ENCODE measurements at places on chromosomes 2 and 18.
A peak's percentile ranks its signal among the peaks of the same experiment; 100 is the strongest.

DNA sequence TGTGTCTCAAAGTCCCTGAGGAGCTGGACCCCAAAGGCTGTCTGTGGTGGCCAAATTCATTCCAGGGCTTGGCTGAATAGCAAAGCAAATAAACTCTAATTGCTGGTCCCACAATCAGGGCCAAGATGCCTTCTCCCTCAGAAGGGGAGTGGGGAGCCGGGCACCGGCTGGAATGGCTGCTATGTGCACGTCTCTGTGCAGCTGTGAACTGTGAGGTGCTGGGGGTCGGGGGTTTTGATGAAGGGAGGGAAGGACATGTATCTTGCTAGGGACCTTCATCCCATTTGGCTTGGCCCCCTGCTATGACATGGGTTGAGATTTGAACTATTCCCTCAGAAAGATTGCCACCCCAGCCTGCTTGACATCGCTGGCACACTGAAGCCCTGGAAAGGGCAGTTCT, 60.4 kb downstream of the CIB4 start:
- DNase-seq: no peak

- DNase-seq: no peak
Observed at GRCh38 chr18:74870950-74871349, 273.3 kb downstream of the ZNF407 start.

DNA sequence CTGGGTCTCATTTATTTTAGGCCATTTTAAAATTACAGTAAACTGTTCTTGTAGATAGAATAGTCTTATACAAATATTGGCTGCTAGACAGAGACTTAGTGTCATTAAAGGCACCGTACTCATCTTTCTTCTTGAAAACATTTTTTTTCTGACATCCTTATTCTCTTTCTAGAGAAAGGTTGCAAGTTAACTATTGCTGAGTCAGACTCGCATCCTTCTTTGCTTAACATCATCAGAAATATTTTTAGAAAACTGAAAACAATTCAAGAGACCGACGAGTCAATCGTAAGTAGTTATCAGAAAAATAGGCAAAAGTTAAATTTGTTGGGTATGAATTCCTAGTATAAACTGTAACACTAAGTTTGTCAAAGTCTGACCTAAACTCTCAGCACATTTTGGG, 72.2 kb downstream of the HNMT start:
- DNase-seq: no peak

DNA sequence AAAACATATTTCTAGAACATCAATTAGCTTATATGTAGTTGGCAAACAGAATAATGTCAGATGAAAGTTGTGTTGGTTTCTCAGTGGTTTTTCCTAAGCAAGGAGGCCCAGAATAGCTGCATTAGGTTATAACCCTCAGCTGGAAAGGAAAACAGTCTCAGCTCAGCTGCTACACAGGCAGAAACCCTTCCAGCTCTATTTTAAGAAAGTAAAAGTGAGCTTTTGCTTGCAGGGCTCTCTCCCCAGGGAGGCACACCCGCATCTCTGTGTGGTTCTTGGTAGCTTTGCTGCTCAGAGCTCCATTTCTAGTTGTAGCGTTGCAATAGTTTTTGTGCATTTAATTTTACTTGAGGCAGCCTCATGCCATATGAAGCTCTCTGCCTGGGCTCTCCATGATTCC, 54.6 kb downstream of the PIKFYVE start:
- DNase-seq: no peak

DNA sequence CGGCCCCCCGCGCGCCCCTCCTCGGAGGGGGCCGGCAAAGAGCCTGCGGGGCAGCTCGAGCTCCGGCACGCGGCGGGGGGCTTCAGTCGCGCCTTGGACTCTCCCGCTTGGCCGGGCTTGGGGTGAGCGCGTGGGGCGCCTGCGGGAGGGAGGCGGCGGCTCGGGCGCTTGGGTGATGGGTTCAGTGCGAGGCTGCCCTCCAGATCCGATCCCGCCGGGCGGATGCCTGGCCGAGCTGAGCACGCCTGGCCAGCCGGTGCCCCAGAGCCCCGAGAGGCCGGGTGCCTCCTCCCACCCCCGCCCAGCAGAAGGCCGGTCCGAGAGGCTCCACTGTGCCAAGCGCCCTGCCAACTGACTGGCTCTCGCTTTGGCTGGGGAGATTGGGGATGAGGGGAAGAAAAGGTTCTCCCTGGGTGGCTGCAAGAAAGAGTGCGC, 273 bp upstream of the NXPH2 start:
- no peak for DNase-seq

DNA sequence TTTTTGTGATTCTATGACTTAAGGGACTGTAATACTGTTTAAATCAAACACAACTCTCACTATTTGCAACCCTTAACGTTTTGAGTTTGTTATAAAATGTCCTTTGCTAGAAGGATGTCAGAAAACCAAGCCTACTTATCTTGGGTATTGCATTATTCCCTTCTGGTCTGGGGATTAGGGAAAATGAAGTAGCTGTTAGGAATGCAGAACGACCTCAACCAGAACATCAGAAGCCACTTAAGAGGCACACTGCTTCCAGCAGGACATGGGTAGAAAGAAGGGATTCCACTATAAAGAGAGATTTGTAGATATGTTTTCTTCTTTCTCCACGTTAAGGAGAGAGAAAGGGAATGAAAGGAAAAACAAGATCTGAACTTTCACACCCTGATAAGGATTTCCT, 101.2 kb downstream of the SETBP1 start:
- DNase-seq: no peak

DNA sequence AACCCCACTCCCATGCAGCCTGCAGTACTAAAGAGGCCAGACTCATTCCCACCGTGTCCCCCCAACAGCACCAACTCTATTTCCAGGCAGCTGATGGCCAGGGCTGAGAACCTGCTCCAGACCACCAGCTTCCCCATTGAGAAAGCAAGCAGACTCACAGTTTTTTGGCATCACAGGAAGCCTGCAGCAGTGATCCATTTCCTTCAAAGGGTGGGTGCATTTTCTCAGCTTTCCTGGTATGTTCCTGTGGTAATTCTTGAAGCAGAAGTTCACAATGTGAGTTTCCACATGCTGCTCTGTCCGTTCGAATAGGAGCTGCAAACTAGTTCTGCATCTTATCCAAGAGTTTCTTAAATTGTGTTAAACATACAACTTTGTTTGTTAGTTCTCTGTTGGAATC, 1249.6 kb upstream of the FAM98A start:
- no peak for DNase-seq

GRCh38 chr2:195411219-195411687, 245.8 kb upstream of the SLC39A10 start:
- no peak for DNase-seq

DNA sequence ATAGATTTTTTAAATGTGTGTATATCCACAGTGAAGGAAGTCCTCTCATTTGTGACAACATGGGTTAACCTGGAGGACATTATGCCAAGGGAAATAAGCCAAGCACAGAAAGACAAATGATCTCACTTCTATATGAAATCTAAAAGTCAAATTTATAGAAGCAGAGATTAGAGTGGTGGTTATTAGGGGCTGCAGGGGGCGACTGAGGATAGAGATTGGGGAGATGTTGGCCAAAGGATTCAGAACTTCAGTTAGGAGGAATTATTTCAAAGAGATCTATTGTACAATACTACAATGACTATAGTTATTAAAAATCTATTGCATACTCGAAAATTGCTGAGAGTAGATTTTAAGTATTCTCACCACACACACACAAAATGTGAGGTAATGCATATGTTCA, 252.4 kb upstream of the SLC39A10 start:
- no peak for DNase-seq

DNA sequence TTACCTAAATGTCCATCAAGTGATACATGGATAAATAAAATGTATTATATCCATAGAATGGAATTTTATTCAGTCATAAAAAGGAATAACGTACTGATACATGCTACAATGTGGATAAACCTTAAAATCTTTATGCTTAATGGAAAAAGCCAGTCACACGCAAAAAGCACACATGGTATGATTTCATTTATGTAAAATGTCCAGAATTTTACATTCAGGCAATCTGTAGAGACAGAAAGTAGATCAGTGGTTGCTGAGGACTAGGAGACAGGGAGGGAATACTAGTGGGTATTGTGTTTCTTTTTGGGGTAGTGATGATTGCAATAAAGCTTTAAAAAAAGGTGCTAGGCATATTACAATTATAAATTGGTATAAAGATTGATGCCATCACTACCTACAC, 30.7 kb upstream of the CD302 start:
- no peak for DNase-seq

DNA sequence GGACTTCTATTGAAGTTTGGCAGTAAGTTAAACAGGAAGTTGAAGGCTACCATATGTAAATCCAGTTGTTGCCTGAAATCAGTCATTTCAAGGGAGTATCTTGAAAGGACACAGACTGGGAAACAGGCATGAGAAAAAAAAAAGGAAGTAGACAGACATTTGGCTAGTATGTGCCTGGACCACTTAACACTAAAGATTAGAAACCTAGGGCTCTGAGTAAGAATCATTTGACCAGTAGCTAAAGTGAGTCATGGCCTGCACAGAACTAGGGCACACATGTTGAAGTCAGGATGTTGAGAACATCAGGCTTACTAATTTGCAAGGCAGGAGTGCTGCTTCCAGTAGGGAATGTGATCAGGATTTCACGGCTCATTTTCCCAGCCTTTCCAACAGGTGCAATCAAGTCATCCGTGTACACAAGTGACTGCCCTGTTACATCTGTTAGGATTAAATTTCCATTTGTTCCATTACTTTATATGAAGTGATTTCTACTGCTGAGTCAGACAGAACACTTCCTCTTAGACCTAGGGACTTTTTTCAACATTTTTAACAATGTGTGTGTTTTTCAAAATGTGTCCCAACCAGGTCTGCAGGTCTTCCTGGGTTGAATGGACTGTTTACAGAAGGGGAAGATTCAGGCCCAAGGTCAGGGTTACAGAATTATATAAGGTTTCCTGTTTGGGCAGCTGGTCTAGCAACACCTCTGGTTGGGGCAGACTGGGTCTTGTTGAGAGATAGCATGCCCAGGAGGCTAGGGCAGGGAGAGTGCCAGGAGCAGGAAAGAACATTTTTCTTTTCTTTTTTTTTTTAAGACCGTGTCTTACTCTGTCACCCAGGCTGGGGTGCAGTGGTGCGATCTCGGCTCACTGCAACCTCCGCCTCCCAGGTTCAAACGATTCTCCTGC, 145.6 kb downstream of the TGIF1 start:
- DNase-seq: peak; percentile 37

GRCh38 chr2:20633794-20634506, 16.9 kb downstream of the HS1BP3 start:
- no peak for DNase-seq

DNA sequence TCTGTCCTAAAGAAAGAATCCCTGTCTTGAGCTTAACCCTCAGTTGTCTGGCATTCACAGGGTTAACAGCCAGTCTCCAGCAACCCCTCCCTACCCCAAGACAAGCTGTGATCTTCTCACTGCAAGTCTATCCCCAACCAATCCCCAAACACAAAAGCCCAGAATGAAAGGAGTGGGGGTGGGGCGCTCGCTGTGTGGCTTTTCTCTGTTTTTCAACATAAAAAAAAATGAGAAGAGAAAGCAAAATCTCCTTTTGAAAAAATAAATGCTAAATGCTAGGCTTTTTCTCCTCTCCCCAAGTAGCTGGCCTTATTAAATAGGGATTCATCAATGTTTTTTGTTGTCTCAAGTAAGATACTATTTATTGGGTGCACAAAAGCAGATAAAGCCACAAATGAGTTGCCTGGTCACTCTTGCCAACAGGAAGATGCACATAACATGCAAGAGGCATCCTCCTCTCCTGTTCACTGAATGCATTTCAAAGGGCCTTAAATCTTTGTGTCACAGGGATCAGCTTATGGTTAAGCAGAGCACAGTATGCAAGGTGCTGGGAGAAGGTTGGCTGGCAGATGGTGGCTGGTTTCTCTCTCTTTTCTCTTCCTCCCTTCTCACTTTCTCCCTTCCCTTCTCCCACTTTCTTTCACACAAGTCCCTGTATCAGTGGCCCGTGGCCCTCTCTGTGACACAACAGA, 225.6 kb downstream of the CMPK2 start:
- DNase-seq: no peak

- no peak for DNase-seq
Observed at GRCh38 chr2:188345020-188345419, 53.3 kb downstream of the GULP1 start.

- DNase-seq: no peak
Observed at GRCh38 chr2:70044290-70045040, 42.8 kb upstream of the PCBP1 start.

DNA sequence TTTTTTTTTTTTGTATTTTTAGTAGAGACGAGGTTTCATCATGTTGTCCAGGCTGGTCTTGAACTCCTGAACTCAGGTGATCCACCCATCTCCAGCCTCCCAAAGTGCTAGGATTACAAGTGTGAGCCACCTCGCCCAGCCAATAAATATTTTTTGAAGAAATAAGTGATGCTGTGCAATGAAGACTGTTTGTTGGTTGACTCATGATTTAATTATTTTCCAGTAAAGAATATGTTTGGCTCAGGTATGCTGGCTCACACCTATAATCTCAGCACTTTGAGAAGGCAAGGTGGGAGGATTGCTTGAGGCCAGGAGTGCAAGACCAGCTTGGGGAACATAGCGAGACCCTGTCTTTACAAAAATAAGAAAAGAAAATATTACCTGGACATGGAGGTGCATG, 41.8 kb upstream of the LPIN2 start:
- DNase-seq: no peak

- no peak for DNase-seq
Observed at GRCh38 chr2:181465676-181466375, 8.6 kb downstream of the ITGA4 start.
